Effector CD8-positive, alpha-beta T cell (primary cell): ENCODE measurements at places on chromosomes 5 and 9.

GRCh38 chr5:60586307-60586901, 113.6 kb downstream of the DEPDC1B start:
- DNase-seq, result no peak

DNA sequence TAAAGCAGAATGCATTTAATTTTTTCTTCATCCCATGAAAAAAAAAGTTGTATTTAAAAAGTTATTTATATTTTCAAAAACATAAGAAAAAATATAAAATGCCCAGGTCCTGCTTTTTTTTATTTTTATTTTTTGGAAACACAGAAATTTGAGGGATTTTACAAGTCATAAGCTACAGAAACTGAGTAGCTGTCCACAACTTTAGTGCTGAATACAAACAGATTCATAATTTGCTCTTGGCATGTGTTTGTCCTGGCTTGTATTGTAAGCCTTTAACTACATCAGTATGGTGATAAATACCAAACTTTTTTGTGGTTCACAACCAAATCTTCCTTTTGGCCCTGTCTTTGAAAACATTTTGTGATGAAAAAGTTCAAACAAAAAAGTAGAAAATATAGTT, 7.5 kb upstream of the PLCXD3 start:
- no peak for DNase-seq

GRCh38 chr5:135966790-135967189, 12.0 kb upstream of the LECT2 start:
- DNase-seq, result no peak

GRCh38 chr9:110582156-110582555, 2.6 kb upstream of the SVEP1 start:
- DNase-seq, result no peak

- DNase-seq, result no peak
Measured at GRCh38 chr9:136552117-136552703, 6.4 kb upstream of the NOTCH1 start.

DNA sequence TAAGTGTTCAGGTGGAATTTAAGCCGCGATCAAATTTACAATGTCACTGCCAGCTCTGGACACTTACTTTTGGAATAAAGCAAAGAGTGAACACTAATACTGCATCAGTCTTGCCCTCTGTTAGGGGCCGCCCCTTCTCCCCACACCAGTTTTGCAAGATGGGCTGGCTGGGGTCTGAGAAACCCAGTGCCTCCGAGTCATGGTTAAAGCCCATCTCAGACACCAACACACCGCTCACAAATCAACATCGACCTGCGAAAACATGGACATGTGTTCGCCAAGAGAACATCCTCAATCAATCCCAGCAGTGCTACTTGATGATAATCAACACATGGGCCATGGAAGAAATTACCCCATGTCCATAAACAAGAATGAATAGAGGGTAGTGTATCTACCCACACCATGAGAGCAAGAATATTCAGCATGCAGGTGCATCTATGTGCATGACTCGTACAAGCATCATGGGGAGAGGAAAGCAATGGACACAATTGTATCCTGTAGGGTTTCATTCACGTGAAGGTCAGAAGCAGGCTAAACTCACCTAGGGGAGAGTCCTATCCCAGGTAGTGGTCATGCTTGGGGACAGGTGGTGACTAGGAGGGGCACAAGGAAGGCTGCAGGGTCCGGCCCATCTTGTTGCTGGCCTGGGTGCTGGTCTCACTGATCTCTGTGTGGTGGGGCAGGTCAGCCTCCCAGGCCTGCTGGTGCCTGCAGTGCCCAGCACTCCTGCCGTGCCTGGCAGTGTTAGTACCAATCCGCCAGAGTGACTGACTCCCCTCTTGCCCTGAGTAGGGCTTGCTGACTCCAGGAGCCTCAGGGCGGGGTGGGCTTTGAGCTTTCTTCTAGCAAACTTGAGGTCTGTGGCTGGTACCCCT, 5.0 kb downstream of the S1PR3 start:
- no peak for DNase-seq

- no peak for DNase-seq
Measured at GRCh38 chr5:35316611-35317274, 86.5 kb upstream of the PRLR start.
